ENCODE measurements at places on chromosomes 7 and 10. TPM values are rescaled to one million over a fixed set of nuclear protein-coding genes. Genes with fewer than 3 reads are reported as not detected.

DNA sequence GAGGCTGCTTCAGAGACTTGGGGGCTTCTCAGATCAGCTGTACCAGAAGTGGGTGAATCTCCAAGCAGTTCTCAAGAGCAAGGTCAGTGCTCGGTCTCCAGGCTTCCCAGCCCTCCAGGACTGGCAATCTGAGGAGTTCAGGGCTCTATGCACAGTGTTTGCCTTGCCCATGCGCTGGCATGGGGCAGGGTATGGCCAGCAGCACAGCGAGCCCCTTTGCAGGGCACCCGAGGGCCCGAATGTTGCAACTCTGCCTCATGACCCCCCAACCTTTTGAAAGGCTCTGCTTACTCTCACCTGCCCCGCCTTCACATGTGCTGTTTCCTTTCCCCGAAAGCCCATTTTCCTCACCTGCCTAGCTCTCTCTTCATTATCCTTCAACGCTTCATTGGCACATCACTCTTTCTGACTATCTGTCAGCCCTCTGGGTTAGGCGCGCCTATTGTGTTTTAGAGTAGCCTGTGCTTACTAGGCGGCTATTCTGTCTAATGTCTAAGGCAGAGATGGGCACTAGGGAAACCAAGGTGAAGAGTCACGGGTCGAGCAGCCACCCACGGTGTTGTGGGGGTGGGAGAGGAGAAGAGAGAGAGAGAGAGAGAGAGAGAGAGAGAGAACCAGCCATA lies 83.6 kb downstream of the WDFY4 start:
- DNase-seq: no peak

DNA sequence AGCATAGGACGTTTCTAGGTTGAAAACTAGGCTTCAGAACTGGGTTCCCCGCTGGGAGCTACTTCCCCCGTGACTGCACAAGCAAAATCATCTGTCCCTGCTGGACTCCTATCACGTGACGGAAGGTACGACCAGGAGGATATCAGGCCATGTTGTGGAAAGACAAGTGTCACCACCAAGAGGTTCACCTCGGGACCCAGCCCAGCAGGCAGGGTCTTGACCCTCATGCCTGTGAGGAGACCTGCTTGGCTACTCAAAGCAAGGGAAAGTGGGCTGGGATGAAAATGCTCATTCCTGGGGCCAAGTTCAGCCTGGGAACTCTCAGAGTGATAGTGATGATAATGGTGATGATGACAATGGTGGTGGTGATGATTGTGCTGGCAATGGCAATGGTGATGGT lies 32.3 kb upstream of the DPYSL4 start:
- no peak for DNase-seq

GRCh38 chr10:119651514-119652360 lies 557 bp downstream of the BAG3 start:
- no peak for DNase-seq

DNA sequence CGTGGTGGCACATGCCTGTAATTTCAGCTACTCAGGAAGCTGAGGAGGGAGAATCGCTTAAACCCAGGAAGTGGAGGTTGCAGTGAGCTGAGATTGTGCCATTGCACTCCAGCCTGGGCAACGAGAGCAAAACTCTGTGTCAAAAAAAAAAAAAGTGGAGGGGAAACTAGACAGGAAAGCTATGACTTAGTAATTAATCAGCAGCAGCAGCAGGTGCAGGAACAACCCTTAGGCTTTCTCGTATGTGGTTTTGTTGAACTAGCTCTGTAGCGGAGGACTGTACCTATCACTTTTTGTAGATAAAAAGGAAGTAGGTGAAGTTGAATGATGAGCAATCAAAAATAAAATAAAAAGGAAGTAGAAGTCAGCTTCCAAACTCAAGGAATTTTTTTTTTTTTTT lies 76.9 kb upstream of the KMT2C start:
- DNase-seq: no peak

GRCh38 chr10:102473445-102474331 lies 22.3 kb upstream of the C10orf95 start:
- no peak for DNase-seq

DNA sequence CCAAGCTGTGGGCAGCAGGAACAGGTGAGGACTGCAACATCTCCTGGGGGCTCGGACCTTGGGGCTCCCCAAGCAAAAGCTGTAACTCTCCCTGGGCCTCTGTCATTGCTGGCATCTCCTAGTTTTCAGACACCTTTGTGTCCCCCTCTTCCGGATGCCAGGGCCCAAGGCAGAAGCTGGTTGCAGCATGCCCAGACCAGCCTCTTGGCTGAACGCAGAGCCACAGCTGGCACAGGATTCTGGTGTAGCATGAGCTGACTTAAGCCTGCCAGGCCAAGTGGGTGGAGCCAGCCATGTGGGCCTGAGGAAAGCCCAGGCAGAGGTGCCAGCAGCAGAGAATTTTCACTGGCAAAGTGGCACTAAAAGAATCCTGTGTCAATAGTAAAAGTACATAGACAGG lies 43.5 kb downstream of the ZWINT start:
- DNase-seq: no peak

DNA sequence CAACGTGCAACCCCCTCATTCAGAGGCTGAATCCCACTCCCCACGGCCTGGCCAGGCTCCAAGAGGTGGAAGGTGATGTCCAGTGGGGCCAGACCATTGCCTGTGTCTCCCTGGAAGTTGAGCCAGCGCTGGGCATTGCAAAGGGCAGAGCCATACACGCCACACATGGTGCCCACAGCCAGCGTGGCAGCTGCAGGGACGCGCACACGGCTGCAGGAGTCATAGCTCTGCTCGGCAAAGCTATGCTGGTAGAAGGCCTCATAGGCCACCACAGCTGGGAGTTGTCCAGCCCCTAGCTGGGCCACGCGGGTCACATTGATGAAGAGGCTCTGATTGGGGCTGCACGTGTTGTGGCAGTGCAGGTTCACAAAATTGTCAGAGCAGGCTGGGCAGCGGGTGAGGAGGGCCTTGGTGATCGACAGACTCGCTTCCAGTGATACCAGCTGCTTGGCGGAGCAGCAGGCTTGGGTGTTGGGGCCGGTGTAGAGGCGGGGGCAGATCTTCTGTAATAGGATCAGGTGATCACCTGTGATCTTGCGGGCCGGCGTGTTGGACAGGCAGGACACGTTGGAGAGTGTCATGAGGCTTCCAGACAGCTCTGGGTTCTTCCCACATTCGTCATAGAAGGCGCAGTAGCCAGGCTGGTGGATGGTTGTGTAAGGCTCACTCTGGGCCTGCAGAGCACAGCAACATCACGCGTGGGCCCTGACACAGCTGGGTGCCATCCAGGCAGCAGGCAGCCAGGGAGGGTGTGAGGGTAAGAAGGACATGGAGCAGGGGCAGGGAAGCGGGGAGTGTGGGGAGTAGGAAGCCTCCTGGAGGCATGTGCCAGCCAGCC lies 1.2 kb downstream of the NPC1L1 start:
- DNase-seq: no peak

DNA sequence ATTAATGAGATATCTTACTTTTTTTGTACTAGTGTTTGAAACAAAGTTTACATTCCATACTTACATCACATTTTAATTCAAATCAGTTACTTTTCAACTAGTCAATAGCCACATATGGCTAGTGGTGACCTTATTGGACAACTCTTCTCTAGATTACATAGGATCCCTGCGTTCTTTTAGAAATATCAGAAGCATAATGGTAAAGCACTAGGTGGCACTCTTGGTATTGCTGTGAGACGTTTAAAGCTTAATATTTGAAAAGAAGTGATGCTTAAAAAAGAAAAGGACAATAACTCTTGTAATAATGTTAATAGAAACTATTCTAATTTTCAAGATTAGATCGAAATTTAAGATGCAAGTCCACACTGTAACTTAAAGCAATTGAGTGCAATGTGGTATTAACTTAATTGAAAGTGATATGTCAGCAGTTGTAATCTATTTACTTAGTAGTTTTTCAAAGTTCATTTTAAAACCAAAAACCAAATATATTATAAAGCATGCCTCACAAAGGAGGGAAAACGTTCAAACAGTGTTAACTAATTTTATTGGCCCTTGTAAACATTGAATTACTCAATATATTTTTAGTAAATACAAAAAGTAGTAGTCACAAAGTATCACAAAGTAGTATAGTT lies 339.1 kb downstream of the ATRNL1 start:
- DNase-seq: no peak

Gene ADRB1
- 1.7 TPM for total RNA-seq

Gene DHTKD1
- 22.3 TPM for total RNA-seq

Gene DPYSL4
- 0.81 TPM for total RNA-seq

Gene ACHE
- total RNA-seq: 8.4 TPM

Gene SHTN1
- total RNA-seq: 36.7 TPM

Gene HOGA1
- total RNA-seq: 13.3 TPM

All from mucosa of gallbladder (tissue), 1 donor.